Activated gamma-delta T cell treated with Interleukin-2 at 50 U/mL for 16 hours (primary cell): ENCODE measurements at places on chromosomes 1 and 21.

DNA sequence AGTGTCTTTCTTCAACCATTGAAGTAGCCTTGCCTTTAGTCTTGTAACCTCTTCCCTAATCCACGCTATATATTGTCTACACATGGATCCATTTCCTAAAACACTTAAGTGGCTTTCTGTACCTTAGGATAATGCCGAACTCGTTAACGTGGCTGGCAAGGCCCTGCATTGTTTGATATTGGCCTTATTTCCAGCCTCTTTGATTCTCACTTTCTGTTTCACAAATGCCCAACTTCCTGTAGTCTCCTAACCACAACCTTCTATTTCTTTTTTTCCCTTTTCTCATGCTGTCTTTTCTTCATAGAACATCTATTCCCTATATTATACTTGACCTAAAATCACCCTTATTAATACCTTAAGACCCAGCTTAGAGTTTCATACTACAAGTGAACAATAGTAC, 536.0 kb downstream of the LMO4 start:
- no peak for DNase-seq

DNA sequence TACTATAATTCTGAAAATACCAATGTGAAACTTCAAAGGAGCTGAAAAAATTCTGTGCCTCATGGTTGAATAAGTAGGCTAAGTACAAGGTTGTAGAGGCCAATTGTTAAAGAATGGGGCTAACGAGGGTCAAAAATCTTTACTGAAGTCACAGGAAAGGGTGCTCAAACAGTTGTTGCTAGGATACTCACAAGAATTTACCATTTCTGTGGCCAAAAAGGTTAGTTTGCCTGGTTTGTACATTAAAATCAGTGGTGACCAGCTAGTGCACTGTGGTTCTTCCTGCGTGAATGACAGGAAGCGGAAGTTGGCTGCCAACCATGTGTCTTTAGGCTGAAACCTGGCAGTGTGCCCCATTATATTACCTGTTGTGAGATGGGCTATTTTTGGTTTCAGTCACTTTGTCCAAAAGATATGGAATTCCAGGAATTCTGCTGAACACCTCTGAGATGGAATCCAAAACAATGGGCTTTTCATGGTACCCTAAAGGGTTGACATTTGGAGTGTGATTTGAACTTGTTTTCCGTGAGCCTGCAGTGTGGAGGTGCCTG, 13.5 kb downstream of the MAP3K21 start:
- DNase-seq: no peak

GRCh38 chr1:119703666-119704450, 7.9 kb upstream of the PHGDH start:
- DNase-seq: no peak

DNA sequence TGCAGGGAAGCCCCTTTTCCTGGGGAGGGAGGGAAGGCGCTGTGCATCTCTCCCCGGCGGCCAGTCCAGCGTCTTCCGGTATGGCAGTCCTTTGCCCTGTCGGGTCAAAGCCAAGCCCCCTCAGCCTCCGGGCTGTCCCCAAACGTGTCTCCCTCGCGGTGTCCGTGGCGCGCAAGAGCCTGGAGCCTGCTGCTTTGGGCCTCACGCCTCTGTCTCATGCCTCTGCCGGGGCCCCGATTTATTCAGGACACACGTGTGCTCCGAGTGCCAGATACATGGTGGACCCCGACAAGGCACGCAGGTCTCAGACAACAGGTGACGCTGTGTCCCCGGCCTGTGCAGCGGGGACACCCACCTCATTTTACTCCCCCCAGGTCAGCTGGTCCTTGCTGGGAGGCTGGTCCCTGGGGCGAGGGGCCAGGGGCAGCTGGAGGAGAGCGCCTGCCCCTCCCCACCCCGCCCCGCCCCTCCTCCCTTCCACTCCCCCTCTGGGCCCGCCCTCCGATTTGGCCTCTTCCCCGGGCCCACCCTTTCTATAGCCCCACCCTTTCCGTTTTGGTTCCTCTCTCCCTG, 176.7 kb downstream of the CAMTA1 start:
- no peak for DNase-seq

GRCh38 chr1:47407481-47407880, 8.6 kb upstream of the FOXE3 start:
- no peak for DNase-seq

DNA sequence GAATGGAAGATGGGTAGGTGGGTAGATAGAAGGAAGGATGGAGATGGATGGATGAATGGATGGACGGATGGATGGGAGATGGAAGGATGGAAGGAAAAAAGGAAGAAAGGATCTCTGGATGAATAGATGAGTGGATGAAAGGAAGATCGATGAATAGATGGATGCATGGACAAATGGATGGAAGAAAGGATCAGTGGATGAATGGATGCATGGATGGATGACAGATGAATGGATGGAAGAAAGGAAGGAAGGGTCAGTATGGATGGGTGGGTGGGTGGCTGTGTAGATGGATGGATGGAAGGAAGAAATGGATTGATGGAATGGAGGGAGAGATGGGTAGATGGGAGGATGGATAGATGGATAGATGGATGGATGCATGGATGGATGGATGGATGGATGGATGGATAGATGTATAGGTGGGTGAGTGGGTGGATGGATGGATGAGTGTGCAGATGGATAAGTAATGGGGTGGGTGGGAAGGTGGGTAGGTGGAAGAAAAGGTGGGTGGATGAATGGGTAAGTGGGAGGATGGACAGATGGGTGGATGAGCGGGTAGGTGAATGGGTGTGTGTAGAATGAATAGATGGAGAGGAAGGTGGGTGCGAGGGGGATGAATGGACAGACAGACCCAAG, 14.6 kb downstream of the KIF17 start:
- no peak for DNase-seq

DNA sequence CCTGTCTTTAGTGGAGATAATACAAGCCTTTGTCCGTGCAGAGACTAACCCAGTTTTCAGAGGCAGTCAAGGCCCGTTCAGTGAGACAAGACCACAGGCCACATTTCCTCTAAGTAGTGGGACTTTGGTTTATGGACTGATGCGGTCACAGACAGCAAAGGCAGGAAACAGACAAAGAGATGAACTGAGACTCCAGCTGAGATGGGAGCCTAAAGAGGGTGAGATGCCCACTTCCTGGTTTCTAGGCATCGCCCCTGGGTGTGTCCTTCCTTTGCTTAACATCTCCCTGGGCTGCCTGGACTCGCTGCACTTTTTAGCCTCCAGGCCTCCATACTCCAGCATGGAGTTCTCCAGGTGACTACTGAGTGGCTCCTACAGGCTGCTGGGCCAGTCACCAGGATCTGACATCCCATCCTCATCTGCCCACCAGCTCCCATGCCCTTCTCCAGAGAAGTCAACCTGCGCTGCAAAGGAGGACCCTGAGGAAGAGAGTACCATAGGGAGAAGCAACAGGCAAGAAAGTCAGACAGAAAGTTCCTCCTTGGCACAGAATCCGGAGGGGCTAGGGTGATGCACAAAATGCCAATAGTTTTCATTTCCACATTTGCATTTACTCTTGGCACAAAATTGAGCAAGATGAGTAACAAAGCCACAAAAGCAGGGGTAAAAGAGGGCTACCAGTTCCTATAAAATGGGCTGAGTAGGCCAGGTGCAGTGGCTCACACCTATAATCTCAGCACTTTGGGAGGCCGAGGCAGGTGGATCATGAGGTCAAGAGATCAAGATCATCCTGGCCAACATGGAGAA, 15.1 kb downstream of the THEMIS2 start:
- DNase-seq: peak; percentile 9

- DNase-seq: no peak
Measured at GRCh38 chr1:10716840-10717239, 79.6 kb downstream of the CASZ1 start.

GRCh38 chr1:178122283-178122682, 28.4 kb downstream of the RASAL2 start:
- DNase-seq: no peak
